ENCODE measurements at places on chromosomes 5 and 9.

DNA sequence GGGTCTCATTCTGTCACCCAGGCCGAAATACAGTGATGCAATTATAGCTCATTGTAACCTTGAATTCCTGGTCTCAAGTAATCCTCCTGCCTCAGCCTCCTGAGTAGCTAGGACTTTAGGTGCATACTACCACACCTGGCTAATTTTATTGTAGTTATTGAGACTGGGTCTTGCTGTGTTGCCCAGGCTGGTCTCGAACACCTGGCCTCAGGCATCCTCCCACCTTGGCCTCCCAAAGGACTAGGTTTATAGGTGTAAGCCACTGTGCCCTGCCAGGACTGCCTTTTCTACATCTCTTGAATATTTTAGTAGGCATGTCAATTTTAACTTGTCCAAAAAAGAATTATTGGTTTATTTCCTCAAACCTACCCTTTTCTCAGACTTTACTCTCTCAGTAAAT lies 16.9 kb downstream of the DENND4C start:
- DNase-seq, result no peak

- DNase-seq, result no peak
These were observed 59.5 kb upstream of the GGTA1 start for GRCh38 chr9:121559183-121559582.

DNA sequence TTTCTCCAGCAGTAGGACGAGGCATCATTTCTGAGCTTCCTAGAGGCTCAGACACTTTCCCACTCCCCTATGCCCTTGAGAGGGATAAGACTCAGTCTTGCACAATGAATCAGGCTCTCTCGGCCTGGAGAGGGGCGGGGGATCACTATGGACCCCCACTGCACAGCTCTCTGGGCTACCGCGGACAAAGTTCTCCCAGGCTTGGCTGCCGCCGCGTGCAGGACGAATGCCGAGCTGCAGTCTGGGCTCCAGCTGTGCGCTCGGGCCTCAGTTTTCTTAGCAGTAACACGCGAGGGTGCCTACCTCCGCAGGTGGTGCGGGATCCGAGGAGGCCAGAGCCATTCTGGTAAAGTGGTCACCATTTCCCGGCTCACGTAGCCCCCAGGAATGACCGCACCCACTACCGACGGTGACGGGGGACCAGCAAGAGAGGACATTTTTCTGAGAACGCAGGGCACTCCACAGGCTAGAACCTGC lies 3.4 kb upstream of the MYORG start:
- DNase-seq, result no peak

GRCh38 chr9:116859763-116860162 lies 172.7 kb downstream of the TRIM32 start:
- DNase-seq, result no peak

DNA sequence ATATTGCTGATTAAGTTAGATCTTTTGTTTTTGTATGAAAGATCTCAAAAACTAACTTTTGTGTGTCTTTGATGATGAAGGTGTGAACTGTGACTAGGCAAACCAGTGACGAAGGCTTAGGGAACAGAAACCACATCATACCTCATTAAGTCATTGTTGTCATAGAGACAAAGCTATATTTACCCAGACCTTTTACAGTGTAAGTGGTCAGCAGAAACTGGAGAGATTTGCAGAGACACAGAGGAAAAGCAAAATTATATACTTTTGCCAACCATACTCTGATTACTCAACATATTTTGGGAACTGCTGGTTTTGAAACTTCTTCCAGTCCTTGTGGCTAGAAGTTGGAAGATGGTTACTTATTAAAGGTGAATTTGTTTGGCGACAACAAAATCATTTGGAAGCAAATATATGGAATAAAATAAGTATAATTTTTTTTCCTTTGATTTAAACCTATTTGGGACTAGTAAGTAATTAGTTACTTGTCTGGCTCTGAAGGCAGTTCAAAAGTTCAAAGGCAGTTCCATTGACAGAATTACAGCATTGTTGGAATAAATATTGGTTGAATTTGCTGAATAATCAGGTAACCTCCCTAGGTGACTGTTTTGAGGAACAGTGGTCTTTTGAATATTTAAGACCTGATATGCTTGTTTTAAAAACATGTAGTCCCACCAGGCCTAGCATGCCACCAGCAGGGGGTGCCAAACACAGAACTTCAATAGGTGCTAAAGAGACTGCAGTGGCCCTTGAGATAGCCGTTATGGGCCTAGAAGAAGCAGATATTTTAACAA lies 103.8 kb downstream of the RPS23 start:
- DNase-seq, result peak; percentile 51

DNA sequence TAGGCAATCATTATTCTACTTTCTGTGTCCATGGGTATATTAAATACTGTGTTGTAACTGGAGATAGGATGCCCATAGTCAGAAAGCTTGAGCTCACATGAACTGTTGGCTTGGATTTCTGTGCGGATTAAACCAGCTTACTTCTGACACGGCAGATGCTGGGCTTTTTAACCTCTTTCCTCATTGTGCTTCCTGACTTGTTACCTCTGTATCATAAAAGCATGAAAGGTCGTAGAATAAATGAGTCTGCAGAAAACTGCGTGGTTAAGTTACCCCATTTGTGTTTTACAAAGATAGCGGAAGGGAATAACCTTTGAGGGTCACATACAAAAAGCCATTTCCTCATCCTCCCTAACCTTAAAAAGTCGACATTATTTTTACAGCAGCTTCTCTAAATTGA lies 199.5 kb upstream of the DMRT1 start:
- DNase-seq, result no peak

GRCh38 chr9:87275047-87275725 lies 222.5 kb upstream of the DAPK1 start:
- no peak for DNase-seq

GRCh38 chr9:84652496-84653120 lies 16.9 kb upstream of the NTRK2 start:
- no peak for DNase-seq

DNA sequence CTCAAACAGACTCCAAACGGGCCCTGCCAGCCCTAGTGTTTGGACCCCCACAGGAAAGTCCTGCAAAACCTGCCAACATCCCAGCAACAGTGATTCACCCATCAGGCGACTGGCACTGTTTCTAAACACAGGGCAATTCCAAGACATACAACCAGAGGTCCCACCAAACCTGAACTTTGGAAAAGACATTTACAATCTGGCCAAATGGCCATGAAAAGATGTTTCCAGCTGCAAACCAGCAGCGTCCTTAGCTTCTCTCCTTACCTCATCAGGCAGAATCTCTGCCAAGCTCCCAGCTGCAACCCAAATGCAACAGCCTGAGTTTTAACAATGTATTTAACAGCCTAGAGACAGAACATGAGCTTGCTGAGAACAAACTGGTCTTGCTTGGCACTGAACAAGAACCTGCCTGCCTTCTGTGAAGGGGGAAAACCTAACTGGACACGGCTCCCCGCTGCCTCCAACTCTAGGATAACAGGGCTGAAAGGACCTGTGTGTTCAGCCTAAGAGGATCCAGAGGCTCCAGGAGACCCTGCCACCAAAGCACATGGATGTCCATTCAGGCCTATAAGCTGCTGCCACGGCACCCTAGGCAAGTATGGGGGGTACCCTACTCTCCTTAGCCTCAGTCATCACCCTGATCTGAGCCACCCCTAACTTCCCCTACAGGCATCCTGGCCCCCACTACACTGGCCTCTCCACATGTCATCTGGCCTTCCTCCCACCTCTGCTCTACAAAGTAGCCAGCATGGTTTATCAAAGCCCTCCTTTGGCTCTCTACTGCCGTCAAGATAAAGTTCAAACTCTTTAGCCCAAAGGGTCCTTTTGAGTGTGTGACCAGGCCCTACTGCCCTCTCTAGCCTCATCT lies 5.6 kb downstream of the P4HA2 start:
- DNase-seq, result no peak

GRCh38 chr5:110757118-110757729 lies 18.4 kb downstream of the SLC25A46 start:
- peak; percentile 61 for DNase-seq

DNA sequence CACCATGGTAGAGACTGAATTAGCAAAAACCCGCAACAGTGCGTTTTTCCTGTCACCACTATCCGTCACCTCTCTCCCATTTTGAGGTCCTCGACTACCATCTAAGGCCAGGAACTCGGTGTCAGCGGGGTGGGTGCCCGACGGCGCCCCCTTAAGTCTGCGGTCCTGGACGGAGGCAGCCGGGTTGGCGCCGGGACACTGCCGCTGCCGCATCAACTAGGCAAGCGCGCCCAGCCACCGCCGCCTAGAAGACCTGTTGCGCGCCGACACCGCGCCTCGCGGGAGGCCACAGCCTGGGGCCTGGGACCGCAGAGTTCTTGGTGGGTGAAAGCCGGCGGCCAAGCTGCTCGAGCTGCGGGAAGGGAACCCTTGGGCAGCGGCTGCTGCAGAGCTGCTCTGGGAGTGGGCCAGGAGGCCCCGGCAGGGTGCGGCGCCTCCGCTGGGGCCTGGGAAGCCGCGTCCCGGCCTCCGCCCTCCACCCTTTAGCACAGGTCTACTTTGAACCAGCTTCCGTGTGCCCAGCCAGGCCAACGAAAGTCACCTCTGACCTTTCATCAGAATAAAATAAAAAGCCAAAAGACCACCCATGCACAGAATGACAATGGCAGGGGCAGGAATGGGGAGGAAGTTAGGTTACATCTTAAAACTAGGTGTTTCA lies 3.5 kb downstream of the FOXB2 start:
- no peak for DNase-seq

- no peak for DNase-seq
These were observed 96.9 kb upstream of the FCN2 start for GRCh38 chr9:134783699-134784039.

DNA sequence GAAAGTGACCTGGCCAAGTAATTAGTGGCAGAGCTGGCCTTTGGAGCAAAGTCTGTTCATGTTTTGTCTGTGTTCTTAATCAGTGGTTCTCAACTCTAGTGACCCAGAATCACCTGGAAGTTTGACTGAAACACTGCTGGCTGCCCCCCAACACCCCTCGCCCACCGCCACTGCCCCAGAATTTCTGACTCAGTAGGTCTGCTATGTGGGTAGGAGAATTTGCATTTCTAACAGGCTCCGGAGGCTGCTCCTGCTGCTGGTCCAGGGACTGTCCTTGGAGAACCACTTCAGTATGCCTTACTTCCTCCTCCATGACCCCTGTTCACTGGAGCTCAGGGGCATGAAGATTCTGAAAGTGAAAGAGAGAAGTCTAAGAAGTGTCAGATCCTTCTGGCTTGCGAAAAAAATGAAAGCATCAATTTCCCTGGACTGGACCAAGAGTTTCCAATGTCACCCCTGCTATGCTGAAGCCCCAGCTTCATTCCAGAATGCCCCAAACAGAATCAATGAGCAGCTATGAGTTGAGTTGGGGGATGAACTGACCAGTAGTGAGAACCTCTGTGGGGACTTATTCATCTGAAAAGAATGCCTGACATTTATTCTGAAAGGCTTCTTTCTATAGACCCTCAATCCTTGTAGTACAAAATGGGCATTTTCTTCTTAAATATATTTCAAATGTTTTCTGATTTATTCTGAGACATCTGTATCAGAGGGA lies 20.8 kb upstream of the COL15A1 start:
- no peak for DNase-seq

DNA sequence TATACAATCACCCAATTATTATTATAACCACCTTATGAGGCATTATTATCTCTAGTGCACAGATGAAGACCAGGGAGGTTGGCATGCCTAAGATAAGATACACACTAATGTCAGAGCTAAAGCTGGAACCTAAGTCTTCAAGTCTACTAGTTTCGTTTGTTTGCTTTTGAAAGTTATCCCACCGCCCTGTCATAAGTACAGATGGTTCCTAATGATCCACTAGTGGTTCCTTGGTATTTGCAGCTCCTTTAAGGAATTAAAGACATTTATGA lies 14.1 kb downstream of the NDUFA8 start:
- DNase-seq, result no peak

Measured in CD4-positive, alpha-beta T cell treated with Interleukin-12 subunit alpha and Interleukin-12 subunit beta, for 1 hour (primary cell).